Fibroblast of villous mesenchyme (primary cell): ENCODE measurements at places on chromosomes 1 and 21. TPM values are rescaled to one million over a fixed set of nuclear protein-coding genes. Genes with fewer than 3 reads are reported as not detected.

ARMH1 gene
- 0.32 and 0.43 TPM in 2 replicates for total RNA-seq

SYCP1 gene
- not detected in 2 replicates for total RNA-seq

NBPF6 gene
- total RNA-seq, result under 0.01 TPM in 1 of 2 replicates, not detected in the other

KIF14 gene
- total RNA-seq, result 6.4 and 14.2 TPM in 2 replicates

GJA4 gene
- total RNA-seq, result not detected in 2 replicates

TNFRSF9 gene
- total RNA-seq, result 0.32 and 0.43 TPM in 2 replicates

AK5 gene
- total RNA-seq, result 84.4 and 123 TPM in 2 replicates

OLIG2 gene
- total RNA-seq, result not detected in 2 replicates

NR1I3 gene
- not detected in 2 replicates for total RNA-seq

ZBTB17 gene
- total RNA-seq, result 22.5 and 31.5 TPM in 2 replicates

ZRANB2 gene
- 23.8 and 47.1 TPM in 2 replicates for total RNA-seq

PGLYRP4 gene
- total RNA-seq, result not detected in 2 replicates

SMCP gene
- total RNA-seq, result not detected in 2 replicates

ITLN2 gene
- total RNA-seq, result not detected in 2 replicates
